ENCODE measurements at places on chromosomes 7 and 10.

DNA sequence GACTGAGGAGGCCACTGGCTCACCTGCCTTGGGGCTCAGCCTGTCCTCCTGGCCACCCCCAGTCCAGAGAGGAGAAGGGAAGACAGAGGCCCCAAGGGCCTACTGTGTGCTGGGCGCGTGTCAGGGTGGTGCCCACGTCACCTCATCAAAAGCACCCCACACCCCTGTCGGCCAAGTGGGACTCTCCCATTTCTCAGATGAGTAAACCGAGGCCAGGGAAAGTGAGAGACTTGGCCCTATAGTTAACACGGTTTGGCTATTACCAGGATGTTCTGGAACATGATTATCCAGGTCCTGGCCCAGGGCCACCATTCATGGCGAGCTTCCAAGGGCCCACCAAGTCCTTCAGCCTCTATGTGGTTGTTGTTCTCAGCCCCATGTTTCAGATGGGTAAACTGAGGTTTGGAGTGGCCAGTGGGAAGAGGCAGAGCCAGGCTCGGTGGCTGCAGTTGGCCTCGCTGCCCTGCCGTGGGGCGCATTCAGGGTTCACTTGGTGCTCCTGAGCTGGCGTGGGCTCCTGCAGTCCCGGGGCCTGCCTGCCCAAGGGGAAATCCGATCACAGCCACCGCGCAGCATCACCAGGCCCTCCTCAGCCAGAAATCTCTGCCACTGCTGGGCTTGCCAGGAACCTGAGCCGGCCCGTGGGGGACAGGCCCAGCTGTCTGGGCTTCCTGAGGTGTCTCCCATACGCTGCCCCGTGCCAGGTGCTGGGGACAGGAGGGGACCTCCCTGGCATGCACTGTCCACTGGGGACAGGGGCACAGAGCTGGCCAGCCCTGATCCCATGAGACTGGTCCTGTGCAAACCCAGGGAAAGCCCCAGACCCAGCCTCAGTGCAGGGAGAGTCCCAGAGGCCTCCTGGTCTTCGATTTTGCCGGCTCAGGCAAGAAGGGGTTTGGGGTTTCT, 117.7 kb upstream of the TNRC18 start:
- H3K27me3 ChIP-seq = no peaks in the 10 kb centered on the region
- no peaks in the 10 kb centered on the region for H3K4me1 ChIP-seq
- ATAC-seq = no peak
- no peak overlapping the region for H3K27ac ChIP-seq
- no peak overlapping the region for H3K4me3 ChIP-seq

GRCh38 chr10:76285012-76285411, 853.6 kb downstream of the LRMDA start:
- no peak overlapping the region for H3K4me3 ChIP-seq
- H3K27ac ChIP-seq = no peak overlapping the region
- ATAC-seq = no peak
- no peaks in the 10 kb centered on the region for H3K36me3 ChIP-seq

- H3K27me3 ChIP-seq = no peaks in the 10 kb centered on the region
- peak overlapping the region; percentile 96 for H3K27ac ChIP-seq
- peaks cover 66% of the 10 kb centered on the region for H3K4me1 ChIP-seq
- no peak for ATAC-seq
- H3K36me3 ChIP-seq = no peaks in the 10 kb centered on the region
- peak overlapping the region; percentile 69 for H3K4me3 ChIP-seq
Observed at GRCh38 chr7:151251328-151251688, 2.8 kb upstream of the SMARCD3 start.

- no peak for ATAC-seq
- no peak overlapping the region for H3K27ac ChIP-seq
- H3K36me3 ChIP-seq = no peaks in the 10 kb centered on the region
- no peak overlapping the region for H3K4me3 ChIP-seq
- H3K27me3 ChIP-seq = no peaks in the 10 kb centered on the region
Observed at GRCh38 chr7:110973196-110973990, 117.5 kb upstream of the LRRN3 start.

- no peaks in the 10 kb centered on the region for H3K27me3 ChIP-seq
- no peak for ATAC-seq
- H3K36me3 ChIP-seq = no peaks in the 10 kb centered on the region
Observed at GRCh38 chr7:54392935-54393334, 149.2 kb upstream of the VSTM2A start.

DNA sequence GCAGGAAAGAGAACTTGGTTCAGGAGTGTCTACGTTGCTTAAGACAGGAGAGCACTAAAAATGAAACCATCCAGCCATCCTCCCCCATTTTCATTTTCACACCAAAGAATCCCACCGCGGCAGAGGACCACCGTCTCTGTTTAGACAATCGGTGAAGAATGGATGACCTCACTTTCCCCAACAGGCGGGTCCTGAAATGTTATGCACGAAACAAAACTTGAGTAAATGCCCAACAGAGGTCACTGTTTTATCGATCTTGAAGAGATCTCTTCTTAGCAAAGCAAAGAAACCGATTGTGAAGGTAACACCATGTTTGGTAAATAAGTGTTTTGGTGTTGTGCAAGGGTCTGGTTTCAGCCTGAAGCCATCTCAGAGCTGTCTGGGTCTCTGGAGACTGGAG, 1.4 kb upstream of the IL6 start:
- H3K27ac ChIP-seq = peak overlapping the region; percentile 82
- H3K4me1 ChIP-seq = peaks cover 3% of the 10 kb centered on the region

DNA sequence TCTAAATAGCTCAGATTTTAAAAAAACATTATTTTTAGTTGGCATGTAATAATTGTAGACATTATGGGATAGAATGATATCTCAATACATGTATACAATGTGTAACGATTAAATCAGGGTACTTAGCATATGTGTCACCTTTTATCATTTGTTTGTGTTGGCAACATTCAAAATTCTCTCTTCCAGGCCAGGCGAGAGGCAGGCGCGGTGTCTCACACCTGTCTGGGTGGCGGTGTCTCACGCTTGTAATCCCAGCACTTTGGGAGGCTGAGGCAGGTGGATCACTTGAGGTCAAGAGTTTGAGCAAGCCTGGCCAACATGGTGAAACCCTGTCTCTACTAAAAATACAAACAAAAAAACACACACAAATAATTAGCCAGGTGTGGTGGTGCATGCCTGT, 151.7 kb downstream of the RTKN2 start:
- ATAC-seq = no peak
- no peak overlapping the region for H3K4me3 ChIP-seq
- no peaks in the 10 kb centered on the region for H3K4me1 ChIP-seq
- H3K36me3 ChIP-seq = no peaks in the 10 kb centered on the region
